Activated CD4-positive, alpha-beta memory T cell treated with anti-CD3 and anti-CD28 coated beads for 36 hours (primary cell): ENCODE measurements at places on chromosomes 16 and 17. TPM values are rescaled to one million over a fixed set of nuclear protein-coding genes. Genes with fewer than 3 reads are reported as not detected.
A peak's percentile ranks its signal among the peaks of the same experiment; 100 is the strongest.

- peak within 1 kb of the TSS; percentile 39 for H3K27ac ChIP-seq
- no peaks in the 10 kb centered on the region for H3K36me3 ChIP-seq
- peak within 1 kb of the TSS; percentile 8 for H3K4me3 ChIP-seq
- peak; percentile 84 for DNase-seq
Observed at GRCh38 chr17:4903051-4903818, at the start of gene CHRNE. Gene CHRNE, minus strand, starts transcription at chr17:4903098. Its CDS starts 35 bp downstream, at chr17:4903063.

DNA sequence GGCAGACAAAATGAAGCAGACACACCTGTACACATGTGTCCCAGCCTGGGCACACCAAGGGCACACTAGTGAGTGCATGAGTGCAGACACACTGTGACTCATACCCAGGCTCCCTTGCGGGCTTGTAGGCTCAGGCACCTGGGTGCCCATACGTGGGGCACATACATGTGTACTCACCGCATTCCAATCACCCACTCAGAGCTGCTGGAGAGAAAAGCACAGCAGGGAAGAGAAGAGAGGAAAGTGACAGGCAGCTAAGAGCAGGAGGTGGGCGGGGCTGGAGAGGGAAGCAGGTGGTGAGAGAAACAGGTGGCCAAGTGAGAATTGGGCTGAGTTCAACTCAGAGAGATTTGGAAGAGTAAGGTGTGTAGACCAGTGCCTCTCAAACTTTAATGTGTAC, 54.0 kb downstream of the TMEM132E start:
- peaks cover 8% of the 10 kb centered on the region for H3K4me1 ChIP-seq
- DNase-seq: no peak
- H3K4me3 ChIP-seq: no peak overlapping the region
- H3K27ac ChIP-seq: no peak overlapping the region
- H3K36me3 ChIP-seq: no peaks in the 10 kb centered on the region

DNA sequence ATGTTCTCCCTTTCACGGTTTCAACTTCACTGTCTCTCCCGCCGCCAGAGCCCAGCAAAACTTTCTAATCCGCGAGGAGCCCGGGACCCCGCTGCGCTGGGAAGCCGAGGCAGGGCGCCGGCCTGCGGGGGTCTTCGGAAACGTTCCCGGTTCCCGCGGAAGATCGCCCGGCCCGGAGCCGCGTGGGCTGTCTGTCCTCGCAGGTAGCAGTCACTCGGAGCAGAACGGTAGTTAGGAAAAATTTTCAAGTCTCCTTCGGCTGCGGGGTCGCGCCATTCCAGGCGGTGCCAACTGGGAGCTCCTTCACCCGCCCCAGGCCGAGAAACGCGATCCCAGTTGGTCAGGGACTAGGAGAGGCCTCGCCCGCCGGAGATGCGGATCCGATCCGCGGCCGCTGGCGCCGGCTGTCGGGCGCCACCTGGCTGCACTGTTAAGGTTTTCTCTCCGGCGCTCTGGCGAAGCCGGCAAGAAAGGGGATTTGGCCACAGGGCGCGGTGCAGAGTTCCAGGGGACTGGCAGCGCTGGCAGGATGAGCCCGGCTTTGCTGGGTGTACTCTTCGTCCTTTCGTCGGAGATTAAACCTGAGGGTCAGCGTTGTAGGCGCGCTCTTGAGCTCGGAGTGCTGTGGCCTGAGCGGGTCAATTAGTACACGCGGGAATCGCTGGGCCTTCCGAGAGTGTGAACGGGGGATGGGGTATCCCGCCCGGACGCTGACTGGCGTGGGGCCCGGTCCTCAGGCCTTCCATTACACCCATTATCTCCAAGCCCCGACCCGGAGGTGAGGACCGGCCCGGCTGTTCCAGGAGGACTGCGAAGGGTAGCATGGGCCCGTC, 135.4 kb downstream of the KCNJ12 start:
- peaks cover 16% of the 10 kb centered on the region for H3K4me1 ChIP-seq
- H3K4me3 ChIP-seq: peak overlapping the region; percentile 61
- peak; percentile 78 for DNase-seq

DNA sequence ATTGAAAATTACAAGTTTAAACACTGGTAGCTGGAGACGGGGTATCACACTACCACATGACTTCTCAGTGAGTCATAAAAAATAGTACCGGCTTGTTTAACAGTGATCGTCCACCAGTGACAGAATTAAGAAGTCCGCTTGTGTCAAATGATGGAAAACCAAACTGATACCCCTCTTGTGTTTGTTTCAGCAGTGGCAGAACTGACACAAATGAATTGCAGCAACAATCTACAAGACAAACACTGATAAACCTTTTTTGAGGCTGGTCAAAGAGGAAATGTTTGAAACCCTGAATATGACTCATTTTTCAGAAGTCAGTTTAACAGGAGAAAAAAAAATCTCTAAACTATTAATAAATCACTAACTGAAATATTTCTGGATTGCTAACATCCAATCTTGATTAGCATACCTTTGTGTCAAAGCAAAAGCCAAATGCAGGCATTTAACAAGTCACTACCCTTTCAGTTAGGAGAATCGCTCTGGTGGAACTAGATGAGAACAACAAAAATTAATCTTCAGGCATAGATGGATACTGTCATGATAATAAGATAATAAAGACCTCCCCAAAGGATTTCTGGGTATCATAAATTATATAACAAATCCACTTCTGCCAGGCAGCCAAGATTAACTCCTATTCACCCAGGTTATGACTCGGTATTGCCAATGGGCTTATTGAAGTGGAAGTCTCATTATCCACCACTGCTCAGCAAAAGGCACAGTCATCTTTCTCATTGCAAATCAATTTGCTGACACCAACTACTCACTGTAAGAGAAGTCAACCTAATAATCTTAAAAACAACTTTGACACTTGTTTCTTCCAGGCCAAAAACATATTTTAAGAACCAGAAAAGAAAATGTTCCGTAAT, 20.8 kb downstream of the DCUN1D3 start:
- no peak overlapping the region for H3K4me3 ChIP-seq
- peaks cover 42% of the 10 kb centered on the region for H3K4me1 ChIP-seq
- peak overlapping the region; percentile 31 for H3K27ac ChIP-seq
- no peaks in the 10 kb centered on the region for H3K36me3 ChIP-seq
- H3K27me3 ChIP-seq: no peaks in the 10 kb centered on the region

GRCh38 chr16:85819245-85819644, 19.8 kb downstream of the COX4I1 start:
- H3K27me3 ChIP-seq: no peaks in the 10 kb centered on the region
- H3K4me3 ChIP-seq: no peak overlapping the region
- DNase-seq: peak; percentile 91
- H3K4me1 ChIP-seq: peaks cover 5% of the 10 kb centered on the region

- no peak overlapping the region for H3K27ac ChIP-seq
- peaks cover 13% of the 10 kb centered on the region for H3K4me1 ChIP-seq
- H3K4me3 ChIP-seq: no peak overlapping the region
- peaks cover 27% of the 10 kb centered on the region for H3K36me3 ChIP-seq
Observed at GRCh38 chr17:46038937-46039336, 39.9 kb downstream of the STH start.

DNA sequence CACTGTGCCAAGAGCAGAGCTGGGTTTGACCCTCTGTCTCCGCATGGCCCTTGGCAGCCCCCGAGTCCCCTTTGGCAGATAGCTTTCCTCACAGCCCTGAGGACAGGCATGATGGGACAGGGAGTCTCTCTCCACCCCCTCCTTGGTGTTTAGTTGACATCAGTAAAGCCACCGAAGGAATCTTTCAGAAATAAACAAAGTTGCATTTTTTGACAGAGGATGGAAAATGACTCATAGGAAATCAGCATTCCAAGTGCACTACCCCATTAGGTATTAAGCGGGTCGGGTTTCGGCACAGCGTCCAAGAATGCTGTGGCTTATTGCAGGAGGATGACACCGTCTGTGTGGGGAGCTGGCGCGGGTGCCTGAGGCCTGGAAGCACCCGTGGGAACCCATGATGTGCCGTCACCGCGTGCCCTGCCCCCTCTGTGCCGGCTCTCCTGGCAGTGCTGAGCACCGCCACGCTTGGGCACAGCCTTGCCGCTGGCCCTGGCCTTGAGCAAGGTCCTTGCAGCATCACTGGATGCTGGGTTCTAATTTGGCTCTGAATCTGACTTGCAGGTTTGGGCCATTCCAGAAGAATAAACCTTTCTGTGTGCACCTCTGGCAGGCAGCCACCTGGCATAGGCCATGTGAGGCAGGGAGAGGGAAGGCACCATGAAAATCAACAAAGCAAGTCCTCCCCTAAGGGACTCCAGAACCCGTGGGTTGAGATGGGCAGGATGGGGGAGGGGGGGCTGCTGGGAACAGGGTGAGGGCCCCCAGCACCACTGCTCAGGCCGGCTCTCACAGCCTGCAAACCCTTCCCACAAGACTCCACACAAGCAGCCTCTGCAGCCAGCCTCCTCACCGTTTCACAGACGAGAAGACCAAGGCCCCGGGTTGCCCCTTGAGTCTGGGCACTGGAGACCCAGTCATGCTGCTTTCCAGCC, 50.5 kb upstream of the ZNF469 start:
- no peak overlapping the region for H3K4me3 ChIP-seq
- peaks cover 6% of the 10 kb centered on the region for H3K4me1 ChIP-seq
- H3K27me3 ChIP-seq: peaks cover 6% of the 10 kb centered on the region
- DNase-seq: no peak
- H3K27ac ChIP-seq: no peak overlapping the region

DNA sequence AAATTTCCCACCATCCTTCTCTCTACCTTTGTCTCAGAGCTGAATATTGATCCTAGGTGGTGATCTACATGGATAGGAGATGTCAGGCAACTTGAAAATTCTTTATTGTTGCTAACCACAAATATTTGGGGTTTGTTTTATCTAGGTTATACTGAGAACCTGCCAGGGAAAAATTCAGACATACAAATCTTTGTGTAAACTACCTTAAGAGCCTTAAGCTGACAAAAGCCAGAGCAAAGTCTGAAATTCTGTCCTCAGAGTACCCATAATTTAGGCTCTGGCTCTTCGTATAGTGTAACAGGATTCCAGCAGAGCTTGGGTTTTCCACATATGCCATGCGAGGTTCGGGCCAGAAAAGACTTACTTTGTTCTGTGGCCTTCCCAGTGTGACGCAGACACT, 406.7 kb upstream of the MAF start:
- H3K36me3 ChIP-seq: no peaks in the 10 kb centered on the region
- peaks cover 7% of the 10 kb centered on the region for H3K27me3 ChIP-seq
- H3K4me3 ChIP-seq: no peak overlapping the region
- no peak overlapping the region for H3K27ac ChIP-seq
- no peaks in the 10 kb centered on the region for H3K4me1 ChIP-seq
- DNase-seq: no peak

DNA sequence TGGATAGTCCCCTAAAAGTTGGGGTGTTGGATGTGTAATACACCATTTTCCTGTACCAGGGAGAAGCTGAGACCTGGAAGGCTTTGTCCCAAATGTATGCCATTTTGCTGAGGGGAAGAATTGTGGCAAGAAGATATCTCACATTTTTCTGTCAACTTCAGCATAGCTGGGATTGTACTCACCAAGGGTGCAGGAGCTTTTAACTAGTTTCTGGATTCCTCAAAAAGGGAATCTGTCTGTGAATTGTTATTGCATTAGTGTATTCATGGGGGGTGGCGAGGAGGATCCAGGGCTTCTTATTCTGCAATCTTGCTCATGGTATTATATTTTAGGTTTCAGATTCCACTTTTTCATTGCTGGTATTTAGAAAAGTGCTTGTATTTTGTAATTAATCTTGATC, 208.2 kb upstream of the MYOCD start:
- no peak overlapping the region for H3K27ac ChIP-seq
- no peaks in the 10 kb centered on the region for H3K4me1 ChIP-seq
- no peak for DNase-seq

- H3K4me1 ChIP-seq: peaks cover 87% of the 10 kb centered on the region
- H3K27me3 ChIP-seq: no peaks in the 10 kb centered on the region
Observed at GRCh38 chr17:17180141-17180603, 26.0 kb downstream of the PLD6 start.

DNA sequence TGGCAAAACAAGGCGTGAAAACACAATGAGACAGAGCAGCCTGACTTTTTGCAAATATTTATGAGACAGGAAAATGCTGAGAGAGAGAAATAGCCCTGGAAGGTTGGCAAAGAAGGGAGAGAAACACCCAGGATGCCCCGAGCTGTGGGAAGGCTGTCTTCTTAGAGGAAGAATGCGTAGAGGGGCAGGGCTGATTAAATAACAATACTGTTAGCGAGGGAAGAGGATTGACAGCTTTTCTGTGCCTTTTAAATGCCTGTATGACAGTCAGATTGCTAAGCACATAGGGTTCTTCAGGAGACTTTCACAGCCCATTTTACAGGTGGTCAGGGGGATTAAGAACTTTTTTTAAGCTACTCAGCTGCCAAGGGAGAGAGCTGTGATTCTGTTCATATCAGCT, 219.2 kb downstream of the SHISA9 start:
- H3K36me3 ChIP-seq: no peaks in the 10 kb centered on the region
- H3K4me3 ChIP-seq: no peak overlapping the region
- DNase-seq: no peak
- H3K27me3 ChIP-seq: no peaks in the 10 kb centered on the region

GRCh38 chr16:27777527-27777926, 227.6 kb downstream of the KATNIP start:
- H3K27ac ChIP-seq: no peak overlapping the region
- DNase-seq: no peak
- no peaks in the 10 kb centered on the region for H3K27me3 ChIP-seq
- H3K36me3 ChIP-seq: no peaks in the 10 kb centered on the region

GRCh38 chr16:77236063-77236511, 36.9 kb downstream of the SYCE1L start:
- H3K27me3 ChIP-seq: peaks cover 16% of the 10 kb centered on the region
- peak; percentile 92 for DNase-seq
- no peak overlapping the region for H3K27ac ChIP-seq
- peaks cover 4% of the 10 kb centered on the region for H3K4me1 ChIP-seq

DNA sequence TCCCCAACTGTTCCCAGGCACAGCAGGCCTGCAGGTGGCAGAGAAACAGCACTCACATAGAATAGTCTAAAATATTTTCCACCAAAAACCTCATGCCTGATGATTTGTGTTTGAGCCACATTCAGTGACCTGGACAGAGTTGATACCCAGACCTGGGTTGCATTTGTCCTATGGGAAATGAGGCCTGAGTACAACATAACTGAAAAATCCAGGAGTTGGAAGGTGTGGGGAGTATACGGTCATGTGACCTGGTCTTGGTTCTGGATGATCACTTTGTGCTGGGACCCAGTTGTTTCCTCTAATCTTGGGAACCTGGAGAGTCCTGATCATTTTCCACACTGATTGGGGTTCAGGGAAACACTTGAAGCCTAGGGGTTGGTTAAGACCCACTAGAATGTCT, 200.3 kb upstream of the MPHOSPH6 start:
- no peak for DNase-seq
- H3K27ac ChIP-seq: no peak overlapping the region
- H3K27me3 ChIP-seq: no peaks in the 10 kb centered on the region

Gene ABCC11
- total RNA-seq: 0.15 TPM

Gene LRRC36
- total RNA-seq: 0.63 TPM

Gene APOBR
- 3.1 TPM for total RNA-seq

Gene SSH2
- total RNA-seq: 32.0 TPM

Gene C16orf96
- total RNA-seq: 0.07 TPM
